ENCODE measurements at places on chromosomes 1 and 21. TPM values are rescaled to one million over a fixed set of nuclear protein-coding genes. Genes with fewer than 3 reads are reported as not detected.

DNA sequence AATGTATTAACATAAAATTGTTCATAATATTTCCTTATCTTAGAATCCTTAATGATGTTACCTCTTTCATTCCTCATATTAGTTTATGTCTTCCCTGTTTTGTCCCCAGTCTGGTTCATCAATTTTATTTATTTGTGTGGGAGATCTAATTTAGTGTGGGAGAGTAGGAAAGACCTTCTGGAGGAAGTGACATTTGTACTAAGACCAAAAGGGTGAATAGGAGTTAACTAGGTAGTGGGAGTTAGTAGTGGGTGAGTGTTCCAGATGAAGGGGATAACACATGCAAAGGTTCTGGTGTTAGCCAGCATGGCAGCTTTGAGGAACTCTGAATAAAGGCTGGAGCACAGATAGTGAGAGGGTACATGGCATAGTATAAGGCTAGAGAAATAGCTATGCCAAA lies 21.4 kb downstream of the RASAL2 start:
- DNase-seq: no peak
- no peak overlapping the region for H3K4me3 ChIP-seq
- H3K36me3 ChIP-seq: no peaks in the 10 kb centered on the region
- no peak overlapping the region for H3K27ac ChIP-seq
- no peaks in the 10 kb centered on the region for H3K27me3 ChIP-seq

- no peak overlapping the region for H3K27ac ChIP-seq
- no peak for DNase-seq
These were observed 33.1 kb downstream of the LTN1 start for GRCh38 chr21:28959367-28960099.

DNA sequence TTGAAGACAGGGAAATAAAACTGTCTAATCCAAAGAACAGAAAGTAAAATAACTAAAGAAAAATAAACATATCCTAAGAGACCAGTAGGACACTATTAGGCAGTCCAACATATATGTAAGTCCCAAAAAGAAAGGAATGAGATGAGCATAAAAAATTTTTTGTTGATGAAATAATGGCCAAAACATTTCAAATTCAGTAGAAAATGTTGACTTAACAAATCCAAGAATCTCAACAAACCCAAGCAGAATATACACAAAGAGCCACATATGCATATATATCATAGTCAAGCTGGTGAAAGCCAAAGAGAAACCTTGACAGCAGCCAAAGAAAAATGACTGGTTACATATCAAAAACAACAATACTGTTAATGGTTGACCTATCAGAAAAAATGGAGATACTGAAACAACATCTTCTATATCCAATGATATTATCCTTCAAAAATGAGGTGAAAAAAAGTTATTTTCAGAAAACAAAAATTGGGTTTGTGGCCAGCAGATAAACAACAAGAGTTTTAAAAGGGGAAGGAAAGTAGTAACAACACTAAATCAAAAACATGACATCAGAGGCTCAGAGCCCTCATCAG lies 26.4 kb downstream of the ZNF644 start:
- H3K27ac ChIP-seq: no peak overlapping the region
- DNase-seq: no peak

DNA sequence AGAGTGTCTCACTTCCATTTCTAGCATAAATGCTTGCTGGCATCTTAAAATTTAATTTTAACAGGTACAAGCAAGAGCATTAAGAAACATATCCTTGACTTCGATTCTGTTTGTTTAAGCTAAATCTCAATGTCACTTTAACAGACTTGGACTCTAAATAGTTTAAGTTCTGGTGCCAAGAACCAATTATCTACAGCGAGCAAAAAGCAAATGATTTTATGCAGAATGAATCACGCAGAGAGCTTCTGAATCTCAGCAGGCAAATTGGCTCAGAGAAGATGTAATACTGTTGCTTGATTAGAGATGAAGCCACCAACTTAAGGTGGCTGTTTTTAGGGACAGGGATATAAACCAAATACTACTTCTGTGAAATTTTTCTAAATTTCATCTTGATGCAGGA lies 117.0 kb upstream of the PLD5 start:
- no peaks in the 10 kb centered on the region for H3K4me1 ChIP-seq
- no peak overlapping the region for H3K4me3 ChIP-seq
- H3K27ac ChIP-seq: no peak overlapping the region

- H3K27ac ChIP-seq: no peak overlapping the region
- H3K4me1 ChIP-seq: peaks cover 1% of the 10 kb centered on the region
- no peak overlapping the region for H3K4me3 ChIP-seq
- DNase-seq: no peak
- H3K36me3 ChIP-seq: peaks cover 33% of the 10 kb centered on the region
These were observed 73.1 kb downstream of the VPS13D start for GRCh38 chr1:12302798-12303447.

GRCh38 chr1:24248859-24249258 lies 61.8 kb upstream of the IFNLR1 start:
- no peaks in the 10 kb centered on the region for H3K4me1 ChIP-seq
- no peak overlapping the region for H3K27ac ChIP-seq
- H3K4me3 ChIP-seq: no peak overlapping the region

DNA sequence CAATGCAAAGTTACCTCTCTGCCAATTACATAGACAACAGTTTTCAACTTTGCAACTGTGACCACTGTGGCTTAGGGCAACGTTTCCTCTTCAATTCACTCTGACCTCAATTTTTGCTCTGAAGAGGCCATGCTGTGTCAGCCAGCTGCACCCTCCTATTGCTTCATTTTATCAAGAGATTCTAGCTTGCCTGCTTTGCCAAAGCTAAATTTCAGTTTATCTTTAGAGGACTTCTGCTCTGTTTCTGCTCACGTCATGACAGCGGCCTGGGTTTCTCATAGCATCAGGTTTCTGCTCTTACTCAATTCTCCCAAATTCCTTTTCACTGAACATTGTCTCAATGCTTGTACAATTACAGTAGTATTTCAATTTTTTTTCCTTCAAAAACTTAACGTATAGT lies 154.6 kb downstream of the PLA2G4A start:
- H3K4me3 ChIP-seq: no peak overlapping the region
- H3K36me3 ChIP-seq: no peaks in the 10 kb centered on the region
- H3K4me1 ChIP-seq: no peaks in the 10 kb centered on the region
- H3K27ac ChIP-seq: no peak overlapping the region
- DNase-seq: no peak

Gene PRR9
- total RNA-seq: not detected

Gene AQP10
- total RNA-seq: not detected

Data from activated CD4-positive, alpha-beta T cell treated with anti-CD3 and anti-CD28 coated beads for 36 hours (primary cell).